AG04450 (cell line): ENCODE measurements at places on chromosomes 11 and 22. TPM values are rescaled to one million over a fixed set of nuclear protein-coding genes. Genes with fewer than 3 reads are reported as not detected.

DNA sequence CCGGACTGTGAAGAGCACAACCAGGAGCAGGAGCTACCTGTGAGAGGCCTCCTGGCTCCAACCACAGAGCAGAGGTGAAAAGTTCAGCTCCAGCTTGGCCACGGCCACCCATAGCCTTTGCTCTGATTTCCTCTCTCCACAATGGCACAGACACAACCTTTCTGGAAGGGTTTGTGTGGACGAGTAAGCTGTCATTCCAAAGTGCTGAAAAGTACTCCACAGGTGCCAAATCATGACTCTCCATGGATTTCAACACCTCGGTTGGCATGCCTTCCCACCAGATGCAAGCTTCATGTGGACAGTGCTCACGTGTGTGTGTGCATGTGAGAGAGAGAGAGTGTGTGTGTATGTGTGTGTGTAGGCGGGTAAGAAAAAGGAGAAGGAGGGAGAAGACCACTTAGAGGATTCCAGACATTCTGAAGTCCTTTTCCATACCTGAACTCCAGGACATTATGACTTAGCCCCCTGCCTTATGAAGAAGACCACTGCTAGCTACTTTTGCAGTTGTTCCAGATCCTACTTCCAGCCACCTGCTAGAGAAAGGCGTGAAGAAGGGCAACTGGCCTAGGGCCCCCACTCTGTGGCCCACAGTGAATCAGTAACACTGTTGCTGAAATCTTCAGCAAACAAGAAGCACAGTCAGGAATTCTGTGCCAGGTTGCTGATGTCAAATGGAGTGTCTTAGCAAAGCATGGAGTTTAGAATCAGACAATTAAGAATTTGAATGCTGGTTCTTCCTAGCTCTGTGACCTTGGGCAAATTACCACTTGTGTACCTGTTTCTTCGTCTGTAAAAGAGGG lies 13.9 kb upstream of the NAV2 start:
- peak; percentile 43 for DNase-seq

DNA sequence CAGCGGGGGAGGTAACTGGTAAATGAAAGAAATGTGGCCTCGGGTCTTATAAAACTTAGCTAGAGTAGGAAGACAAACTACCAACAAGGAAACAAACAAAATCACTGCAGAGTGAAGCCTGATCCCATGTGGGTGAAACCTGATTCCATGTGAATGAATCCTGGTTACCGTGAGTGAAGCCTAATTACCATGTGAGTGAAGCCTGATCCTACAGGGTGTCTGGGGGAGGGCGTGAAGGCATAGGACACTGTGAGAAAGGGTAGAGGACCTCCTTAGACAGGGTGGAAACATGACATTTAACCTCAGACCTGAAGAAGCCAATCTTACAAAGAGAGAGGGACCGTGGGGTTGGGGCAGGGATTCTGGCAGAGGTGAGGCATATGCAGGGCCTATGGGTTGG lies 106.2 kb upstream of the USP47 start:
- DNase-seq, result no peak

DNA sequence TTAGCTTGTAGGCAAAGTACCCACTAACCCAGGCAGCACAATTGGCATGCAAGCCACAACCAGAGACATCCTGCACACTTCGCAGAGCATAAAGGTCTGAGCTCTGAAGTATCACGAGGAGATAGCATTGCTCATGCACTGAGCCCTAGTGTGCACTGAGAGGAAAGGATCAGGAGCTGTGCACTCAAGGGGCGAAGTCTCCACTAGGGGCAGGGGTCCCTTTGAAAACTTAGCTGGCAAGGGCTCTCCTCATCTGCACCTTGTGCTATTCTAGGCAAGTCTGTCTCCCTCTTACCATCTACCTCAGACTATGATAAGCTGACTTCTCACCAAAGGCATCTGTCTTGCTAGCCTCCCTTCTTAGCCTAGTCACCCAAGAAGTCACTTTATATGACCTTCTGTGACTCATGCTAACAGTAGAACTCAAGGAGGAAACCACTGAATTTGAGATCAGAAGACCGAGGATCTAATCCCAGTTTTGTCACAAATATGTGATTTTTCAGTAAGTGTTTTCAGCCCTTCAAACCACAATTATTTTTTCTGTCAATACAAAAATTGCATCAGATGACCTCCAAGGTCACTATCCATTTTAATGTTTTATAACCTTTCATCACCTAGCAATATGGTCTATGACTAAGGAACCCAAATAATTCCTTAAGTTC lies 1078.0 kb downstream of the NTM start:
- DNase-seq, result no peak

DNA sequence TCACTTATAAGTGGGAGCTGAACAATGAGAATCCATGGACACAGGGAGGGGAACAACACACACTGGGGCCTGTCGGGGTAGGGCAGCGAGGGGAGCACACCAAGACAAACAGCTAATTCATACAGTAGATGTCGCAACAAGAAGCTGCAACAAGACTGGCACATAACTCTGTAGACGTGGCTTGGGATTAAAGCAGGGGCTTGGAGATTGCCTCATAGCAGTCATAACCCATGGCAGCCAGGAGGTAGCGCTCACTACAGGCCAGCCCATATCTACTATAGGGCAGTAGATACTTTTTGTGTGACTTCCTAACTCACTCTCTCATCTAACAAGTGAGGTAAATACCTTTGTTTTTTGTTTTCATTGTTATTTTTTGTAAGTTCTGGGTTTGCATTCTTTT lies 1.7 kb upstream of the OR9G4 start:
- no peak for DNase-seq

ZP1 gene
- 0.48 and 0.65 TPM in 2 replicates for polyA plus RNA-seq

KRTAP5-1 gene
- not detected in 2 replicates for polyA plus RNA-seq
